ENCODE measurements at places on chromosomes 3 and 15.

- DNase-seq, result no peak
These were observed 55.7 kb downstream of the KCNAB1 start for GRCh38 chr3:156176048-156176447.

DNA sequence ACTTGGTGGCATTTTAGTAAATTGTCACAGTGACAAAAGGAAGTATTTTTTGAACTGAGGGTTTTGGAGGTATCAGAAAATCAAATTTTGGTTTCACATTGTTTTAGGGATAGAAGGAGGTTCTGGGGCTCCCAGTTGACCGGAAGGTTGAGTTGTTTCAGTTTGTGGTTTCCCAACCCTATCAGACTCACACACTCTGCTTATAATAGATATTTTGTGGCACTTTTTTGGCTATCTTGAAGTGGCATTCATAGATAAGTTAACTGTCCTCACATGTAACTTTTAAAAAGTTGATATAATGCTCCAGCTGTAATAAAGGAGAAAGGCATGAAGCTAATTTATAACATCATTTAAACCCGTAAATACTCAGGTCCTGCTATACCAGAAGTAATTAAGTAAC, 12.8 kb downstream of the ARMC8 start:
- DNase-seq, result no peak

DNA sequence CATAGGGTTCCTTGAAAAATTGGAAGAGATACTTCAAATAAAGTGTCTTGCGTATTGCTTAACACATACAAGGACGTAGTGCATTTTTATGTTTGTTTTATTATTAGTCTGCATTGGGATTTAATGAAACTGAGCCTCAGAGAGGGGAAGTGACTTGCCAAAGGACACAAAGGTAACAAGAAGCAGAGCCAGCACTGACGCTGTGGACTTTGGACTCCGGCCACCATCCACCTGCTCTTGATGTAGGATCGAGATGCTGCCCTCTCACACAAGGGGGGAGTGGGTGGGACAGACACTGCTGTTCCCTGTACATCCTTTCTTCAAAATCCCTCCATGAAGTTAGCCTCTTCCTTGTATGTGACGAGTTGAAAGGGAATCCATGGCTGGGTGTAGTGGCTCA, 435.4 kb upstream of the RGMA start:
- DNase-seq, result no peak

DNA sequence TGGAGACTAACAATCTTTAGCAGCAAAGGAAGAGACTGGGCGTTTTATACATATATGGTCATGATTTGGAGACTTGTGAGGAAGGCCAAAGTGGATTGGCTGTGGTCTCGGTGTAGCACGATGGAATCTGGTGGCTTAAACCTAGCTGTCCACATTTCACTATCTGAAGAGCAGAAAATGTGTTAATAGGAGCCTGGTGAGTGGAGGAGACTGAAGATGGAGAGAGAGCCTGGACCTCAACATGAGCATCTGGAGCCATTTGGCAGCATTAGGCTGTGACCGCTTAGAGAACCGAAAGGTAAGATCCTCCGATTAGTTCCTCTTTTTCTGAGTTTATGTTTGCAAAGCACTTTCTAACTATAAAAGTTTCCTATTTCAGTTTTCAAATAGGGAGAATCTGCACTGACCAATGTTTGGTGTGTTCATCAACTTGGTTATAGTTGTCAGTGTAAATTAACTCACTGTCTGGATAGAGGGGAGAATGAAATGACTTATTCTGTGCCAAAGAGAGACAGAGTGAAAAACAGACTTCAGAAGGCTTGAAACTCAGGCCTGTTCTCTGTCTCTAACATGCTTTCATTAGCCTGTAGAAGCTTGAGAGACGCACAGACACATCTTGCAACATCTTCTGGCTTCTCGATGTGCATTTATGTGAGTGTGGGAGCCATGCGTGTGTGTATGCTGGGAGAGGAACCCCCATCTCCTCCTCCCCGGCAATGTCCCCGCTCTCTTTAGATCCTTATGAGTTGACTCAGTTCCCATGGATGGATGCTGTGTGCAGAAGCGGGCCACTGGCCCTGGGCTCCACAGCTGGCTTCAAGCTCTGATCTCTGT, 244.7 kb upstream of the TBL1XR1 start:
- no peak for DNase-seq

- DNase-seq, result no peak
These were observed 6.3 kb downstream of the RBM15B start for GRCh38 chr3:51397392-51397791.

DNA sequence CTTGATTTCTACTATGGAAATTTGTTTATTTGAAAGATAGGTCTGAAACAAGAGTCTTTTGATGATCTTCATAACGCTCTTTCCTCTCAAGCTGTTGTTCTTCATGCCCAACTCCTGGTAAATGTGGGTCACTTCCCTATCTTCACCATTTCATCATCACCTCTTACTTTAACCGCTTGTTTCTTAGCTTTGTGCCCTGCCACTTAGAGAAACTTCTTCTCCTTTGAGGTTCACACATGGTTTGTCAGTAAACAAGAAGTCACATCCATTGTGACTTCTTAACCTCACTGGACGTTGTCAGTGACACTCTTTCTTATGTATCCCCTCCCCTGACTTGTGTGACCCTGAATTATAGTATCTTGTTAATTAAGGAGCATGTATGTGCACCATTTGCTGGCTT, 16.9 kb upstream of the P2RY13 start:
- no peak for DNase-seq

DNA sequence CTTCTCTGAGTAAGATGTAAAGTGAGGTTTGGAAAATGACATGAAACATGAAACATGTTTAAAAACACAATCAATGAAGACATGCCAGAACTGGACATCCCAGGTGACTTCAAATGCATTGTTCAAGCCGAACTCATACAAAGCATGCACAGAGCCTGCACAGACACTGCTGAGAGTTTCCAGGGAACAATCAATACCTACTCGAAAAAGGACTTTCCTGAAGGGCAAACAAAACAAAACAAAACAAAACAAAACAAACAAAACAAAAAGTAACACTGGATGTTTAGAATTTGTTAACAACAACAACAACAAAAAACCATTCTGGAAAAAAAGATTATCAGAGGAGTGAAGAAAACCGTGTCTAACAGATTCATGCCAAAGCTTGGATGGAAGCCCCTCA, 10.5 kb upstream of the TM4SF19 start:
- no peak for DNase-seq

DNA sequence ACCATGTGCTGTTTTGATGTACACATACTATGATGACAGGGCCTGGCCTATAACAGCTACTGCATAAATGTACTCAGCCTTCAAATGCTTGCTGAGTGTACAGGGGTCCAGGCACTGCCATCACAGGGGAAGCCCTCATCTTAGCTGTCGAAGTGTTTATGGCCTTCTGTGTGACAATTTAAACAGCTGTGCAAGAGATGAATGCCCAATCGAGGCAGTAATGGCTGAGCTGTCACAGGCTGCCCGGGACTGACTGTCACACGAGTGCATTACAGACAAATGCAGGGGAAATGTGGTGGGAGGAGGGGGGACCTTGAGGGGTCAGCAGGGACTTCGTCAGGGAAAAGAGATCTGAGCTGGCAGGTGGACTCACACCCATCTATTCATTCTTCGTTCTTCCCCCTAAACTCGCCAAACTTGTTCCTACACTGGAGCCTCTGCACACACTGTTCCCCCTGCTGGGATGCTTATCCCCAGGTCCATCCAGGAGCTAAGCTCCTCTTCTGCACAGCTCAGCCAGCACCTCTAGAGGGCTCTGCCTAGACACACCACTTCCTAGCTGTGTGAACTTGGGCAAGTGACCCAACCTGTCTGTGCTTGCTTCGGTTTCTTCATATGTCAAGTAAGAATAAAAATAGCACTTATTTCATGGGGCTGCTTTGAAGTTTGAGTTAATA, 156.2 kb upstream of the IQSEC1 start:
- peak; percentile 52 for DNase-seq

DNA sequence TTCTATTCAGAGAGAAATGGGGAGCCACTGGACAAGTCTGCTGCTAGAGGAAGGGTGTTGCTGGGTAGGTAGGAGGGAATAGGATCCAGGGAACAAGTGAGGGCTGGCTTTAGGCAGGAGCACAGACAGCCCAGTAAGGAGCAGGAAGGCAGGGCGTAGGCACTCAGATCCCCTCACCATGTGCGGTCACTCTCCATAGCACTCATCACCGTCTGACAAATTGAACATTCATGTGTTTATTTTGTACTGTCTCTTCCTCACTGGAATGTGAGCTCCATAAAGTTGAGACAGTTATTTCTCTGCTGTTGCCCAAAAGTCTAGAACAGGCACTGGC, 24.2 kb upstream of the LRRC34 start:
- no peak for DNase-seq

DNA sequence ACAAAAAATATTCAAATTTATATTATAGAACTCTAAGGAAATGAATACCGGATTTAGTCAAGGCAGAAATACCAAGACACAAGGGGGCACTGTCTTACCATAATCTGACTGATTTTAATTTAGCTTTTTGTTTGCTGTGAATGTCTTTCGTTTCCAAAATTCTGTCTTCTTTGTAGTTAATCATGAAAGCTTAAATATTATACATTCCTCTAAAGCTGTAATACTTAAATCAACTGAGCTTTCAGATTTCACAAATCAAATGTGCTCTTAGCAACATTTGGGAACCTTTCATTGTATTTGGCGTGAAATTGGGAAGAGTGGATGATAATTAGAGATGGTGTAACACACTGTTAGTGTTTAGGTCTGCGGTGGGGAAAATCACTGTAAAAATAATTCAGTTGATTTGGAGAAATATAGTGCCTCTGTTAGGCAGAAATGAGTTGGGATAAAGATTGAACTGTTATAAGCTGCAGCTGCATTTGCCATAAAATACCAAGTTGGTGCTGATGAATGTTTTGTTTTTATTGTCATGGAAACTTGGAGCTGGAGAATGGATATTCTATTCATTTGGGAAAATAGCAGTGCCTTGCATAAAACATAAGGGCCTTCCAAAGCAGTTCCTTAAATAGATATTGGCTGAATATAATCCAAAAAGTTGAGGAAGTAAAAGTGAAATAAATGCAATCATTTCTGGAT, 228.2 kb downstream of the TCF12 start:
- peak; percentile 81 for DNase-seq

GRCh38 chr3:30440880-30441279, 165.5 kb upstream of the TGFBR2 start:
- no peak for DNase-seq

GRCh38 chr3:29281344-29282241, 722 bp downstream of the RBMS3 start:
- DNase-seq, result peak; percentile 39

GRCh38 chr3:3179407-3180094, at the start of gene CRBN:
Gene CRBN, minus strand, starts transcription at chr3:3179691. Its CDS starts 4 bp downstream, at chr3:3179687.
- DNase-seq, result peak; percentile 86

- peak; percentile 66 for DNase-seq
These were observed 4.3 kb upstream of the TSEN2 start for GRCh38 chr3:12479919-12480427.

- DNase-seq, result no peak
These were observed 14.3 kb downstream of the IGDCC4 start for GRCh38 chr15:65408324-65409035.

- DNase-seq, result no peak
These were observed 198.4 kb upstream of the LPP start for GRCh38 chr3:187955587-187955952.

- peak; percentile 72 for DNase-seq
These were observed 895.4 kb downstream of the FHIT start for GRCh38 chr3:60355825-60356224.

GRCh38 chr3:13927295-13927694, 47.4 kb upstream of the WNT7A start:
- DNase-seq, result no peak

- no peak for DNase-seq
These were observed 6.9 kb downstream of the TNIK start for GRCh38 chr3:171453180-171453886.

DNA sequence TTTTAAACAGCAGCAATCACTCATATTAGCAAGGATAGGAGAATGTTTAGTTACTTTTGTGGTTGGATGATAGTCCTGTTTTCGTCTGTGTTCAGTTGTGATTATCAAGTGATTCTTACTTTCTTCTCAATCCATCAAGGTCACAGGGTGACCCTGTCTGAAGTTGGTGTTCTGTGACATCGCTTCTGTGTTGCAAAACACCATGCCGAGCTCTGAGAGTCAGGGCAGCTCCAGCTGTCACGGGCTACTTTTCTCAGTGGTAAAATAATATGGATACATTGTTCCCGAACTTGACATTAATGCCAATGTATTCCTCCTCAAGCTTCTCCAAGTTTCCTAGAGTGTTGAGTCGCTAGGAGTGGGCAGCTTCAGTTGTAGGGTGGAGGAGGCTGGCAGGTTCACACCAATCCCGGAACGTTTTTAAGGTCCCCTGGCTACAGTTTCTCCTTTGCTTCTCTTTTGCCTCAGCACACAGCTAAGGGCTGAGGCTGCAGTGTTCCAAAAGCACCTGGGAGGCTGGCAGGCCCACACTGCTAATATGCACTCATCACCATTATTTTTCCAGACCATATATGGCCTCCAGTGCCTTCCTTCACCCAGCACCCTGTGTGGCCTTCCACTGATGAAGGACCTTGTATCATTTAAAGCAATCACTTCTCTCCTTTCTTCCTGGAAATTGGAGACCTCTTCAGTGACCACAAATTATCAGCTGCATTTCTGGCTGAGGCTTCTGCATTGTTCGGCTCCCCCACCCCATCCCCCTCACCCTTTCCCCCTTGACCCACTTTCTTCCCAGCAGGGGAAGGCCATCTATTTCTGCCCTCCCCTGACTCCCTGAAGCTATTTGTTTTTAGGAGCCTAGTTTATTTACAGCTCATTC, 25.8 kb downstream of the COLQ start:
- no peak for DNase-seq

DNA sequence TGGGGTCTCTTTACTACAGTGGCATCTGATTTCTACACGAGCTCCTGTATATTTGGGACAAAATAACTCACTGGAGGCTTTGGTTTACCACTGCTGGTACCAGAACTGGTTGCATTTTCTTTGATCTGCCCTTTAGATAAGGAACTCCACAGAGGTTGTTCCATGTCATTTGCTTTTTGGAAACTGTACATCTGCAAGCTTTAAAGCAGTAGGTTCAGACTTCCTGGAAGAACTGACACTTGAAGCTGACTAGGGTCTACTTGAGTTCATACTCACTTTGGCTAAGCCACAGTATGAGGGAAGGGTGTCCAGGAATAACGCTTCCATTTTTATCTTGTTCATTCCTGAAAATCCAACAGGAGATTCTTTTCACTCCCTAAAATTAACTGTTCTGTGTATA, 86.4 kb downstream of the WWTR1 start:
- DNase-seq, result no peak

DNA sequence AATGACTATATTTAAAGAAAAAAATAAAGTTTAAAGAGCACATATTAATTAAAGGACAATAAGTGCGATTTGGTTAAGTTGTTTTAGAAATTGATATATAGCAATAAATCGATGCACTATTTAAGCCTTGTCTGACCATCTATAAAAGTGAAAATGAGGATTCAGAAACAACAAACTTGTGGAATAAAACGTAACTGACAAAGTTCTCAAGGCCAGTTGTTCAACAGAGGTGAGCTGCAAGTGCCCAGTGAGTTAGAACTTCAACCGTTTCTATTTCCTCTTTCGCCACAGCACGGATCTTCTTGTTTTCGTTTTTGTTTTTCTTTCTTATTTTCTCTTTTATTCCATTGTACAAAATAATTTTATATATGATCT, 724.9 kb upstream of the ARRDC4 start:
- no peak for DNase-seq

GRCh38 chr3:87052499-87053260, 61.7 kb upstream of the VGLL3 start:
- DNase-seq, result no peak

GRCh38 chr3:43071313-43071893, 34.5 kb downstream of the POMGNT2 start:
- peak; percentile 2 for DNase-seq
